ENCODE measurements at places on chromosomes 12 and 14.

DNA sequence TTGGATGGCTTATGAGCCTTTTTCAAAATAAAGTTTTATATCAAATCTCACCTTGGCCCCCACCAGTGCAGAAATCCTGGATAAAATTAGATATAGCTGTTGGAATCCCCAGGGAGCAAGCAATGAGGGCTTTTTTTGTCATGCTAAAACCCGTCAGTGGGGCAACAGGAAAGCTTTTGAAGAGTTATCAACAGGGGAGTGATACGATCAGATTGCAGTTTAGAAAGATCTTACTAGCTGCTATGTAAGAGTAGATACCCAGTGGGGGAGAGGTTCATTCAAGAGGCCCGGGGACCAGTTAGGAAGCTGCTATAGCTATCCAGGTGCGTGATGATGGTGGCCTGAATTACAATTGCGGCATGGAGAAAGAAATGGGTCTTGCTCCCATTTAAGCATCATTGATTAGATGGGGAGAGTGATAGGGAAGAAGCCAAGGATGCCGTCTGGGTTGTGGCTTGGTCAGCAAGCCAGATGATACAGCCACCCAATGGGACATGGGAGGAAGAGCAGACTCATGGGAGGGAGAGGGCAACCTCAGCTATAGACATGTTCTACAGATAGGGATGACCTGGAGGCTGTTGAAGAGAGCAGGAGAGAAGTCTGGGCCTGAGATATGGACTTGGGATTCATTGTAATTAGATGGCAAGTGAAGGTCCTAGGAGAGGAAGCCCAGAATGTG, 272.4 kb downstream of the DPF3 start:
- no peak for DNase-seq

GRCh38 chr14:90641615-90642243, 174.5 kb downstream of the TTC7B start:
- DNase-seq: no peak

DNA sequence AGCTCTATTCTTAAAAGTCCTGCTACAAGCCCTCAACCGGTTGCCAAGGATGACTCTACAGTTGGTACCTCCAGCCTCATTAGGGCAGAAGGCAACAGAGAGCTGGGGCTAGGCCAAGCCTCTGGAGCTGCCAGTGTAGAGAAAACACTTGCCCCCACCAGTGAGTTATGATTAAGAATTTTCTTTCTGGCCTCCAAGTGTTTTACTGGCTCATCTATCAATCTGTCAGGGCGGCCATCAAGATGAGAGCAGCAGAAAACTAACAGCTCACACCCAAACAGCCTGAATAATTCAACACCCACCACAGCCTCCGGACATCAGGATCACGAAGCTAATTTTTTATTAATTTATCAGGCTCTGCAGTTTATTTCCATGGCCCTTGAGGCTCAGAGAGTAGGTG, 40.7 kb upstream of the CMKLR1 start:
- no peak for DNase-seq

DNA sequence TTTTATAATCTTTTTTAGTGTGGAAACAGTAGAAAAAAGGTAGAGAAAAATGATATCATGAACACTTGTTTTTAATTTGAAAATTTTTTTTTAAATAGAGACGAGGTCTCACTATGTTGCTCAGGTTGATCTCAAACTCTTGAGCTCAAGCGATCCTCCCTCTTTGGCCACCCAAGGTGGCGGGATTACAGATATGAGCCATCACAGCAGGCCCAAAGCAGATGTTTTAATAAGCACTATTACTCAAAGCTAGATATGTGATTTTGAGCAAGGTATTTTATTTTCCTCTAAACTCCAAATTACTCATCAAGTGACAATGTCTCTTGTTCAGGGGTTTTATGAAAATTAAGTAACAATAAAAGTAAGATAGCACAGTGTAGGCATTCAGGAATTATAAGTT, 10.7 kb upstream of the WDR89 start:
- no peak for DNase-seq

DNA sequence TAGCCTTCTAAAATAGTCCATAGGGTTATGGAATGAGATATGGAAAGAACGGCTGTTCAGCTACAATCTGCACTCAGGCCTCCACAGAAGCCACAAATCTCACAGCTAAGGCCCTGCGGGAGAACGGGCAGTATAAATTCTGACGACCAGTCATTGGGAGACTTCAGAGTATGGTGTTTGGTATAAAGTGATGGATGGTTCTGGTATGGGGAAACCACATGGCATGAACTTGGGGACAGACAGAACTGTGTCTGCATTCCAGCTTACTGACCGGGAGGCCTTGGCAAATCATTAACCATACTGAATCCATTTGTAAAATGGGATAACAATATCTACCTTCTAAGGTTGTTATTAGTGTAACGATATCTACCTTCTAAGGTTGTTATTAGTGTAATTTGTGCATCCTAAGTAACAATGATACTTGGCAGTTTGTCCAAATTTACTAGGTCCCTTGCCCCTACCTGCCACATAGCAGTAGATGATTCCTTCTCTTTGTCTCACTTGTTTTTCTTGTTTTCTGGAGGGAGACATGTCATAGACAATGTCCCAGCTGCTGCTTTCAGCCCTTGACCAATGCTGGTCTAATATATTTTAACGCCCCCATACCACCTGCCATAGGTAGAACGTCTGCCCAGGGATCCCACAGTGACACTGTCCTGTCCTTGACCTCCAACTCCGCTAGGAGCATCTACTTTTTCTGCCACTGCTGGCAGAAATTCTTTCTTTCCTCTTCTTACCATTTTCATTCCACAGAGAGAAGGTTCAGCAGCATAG, 6.8 kb downstream of the CDKL1 start:
- DNase-seq: no peak

DNA sequence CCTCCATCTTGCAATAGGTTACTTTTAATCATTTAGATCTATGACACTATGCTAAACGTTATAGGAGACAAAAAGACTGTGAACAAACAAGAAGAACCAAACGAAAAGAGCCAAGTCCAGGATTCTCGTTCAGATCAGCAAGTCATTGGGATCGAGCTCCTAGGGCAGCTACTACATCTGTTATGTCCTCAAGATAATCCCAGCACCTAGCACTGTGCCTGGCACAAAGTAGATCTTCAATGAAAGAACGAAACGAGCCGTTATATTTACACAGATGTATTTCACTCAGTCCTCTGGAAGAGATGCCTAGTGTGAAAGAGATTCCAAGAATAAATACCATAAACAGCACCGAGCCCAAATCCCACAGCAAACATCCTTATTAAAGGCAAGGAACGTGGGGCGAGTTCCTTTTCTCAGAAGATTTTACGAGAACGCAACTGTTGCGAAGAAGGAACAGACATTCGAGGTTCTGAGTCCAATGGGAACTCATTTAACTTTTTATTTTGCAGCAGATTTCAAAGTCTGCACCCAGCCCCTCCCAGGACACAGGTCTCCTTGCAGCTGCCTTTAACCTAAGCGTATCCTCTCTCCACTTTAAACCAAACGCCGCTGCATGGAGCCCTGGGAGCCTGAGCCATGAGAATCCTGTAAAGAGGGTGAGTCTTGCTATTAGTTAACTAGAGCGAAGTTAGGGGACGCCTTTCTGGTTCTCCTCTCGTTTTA, 544 bp upstream of the TDP1 start:
- DNase-seq: no peak

DNA sequence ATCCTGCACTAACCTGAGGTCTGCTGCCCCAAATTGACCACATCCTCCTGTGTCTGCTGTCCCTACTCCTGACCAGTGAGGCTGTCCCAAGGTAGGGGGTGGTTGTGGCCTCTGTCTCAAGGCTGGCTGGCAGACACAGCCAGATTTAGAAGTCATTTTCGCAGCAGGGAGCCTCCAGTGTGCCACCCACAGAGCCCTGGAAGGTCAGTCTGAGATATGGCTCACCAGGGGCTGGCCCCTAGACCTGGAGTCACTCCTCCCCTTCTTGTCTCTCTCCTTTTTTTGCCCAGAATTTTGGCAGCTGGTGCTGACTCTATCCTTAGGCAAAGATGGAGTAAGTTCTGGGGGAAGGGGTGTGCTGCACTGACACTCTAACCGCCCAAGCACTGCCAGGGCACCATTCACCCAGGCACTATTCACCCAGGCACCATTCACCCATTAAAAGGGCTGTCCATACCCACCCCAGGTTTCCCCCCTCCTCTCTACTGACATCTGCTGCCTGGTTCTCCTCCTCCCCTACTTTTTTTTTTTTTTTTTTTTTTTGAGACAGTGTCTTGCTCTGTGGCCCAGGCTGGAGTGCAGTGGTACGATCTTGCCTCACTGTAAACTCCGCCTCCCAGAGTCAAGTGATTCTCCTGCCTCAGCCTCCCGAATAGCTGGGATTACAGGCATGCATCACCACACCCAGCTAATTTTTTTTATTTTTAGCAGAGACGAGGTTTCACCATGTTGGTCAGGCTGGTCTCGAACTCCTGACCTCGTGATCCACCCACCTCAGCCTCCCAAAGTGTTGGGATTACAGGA, 7.7 kb downstream of the DDN start:
- DNase-seq: no peak

- DNase-seq: no peak
Observed at GRCh38 chr14:55123101-55123500, 6.0 kb upstream of the LGALS3 start.

DNA sequence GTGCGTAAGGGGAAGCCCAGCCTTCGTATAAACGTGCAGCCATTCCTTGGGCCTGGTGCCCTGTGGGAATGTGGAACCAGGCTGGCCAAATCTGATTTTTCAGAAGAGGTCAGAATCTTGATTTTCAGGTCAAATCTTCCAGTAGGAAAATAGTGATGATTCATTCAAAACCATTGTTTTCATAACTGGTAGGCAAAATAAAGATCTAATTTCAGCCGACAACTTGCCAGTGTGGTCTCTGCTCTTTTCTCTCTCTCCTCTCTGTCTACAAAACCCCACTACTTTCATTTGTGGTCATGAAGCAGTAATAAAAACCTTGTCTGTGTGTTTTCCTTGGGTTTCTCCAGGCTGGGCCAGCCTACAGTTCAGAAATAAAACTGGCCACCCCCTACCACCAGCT, 135.1 kb downstream of the RBM19 start:
- DNase-seq: no peak

DNA sequence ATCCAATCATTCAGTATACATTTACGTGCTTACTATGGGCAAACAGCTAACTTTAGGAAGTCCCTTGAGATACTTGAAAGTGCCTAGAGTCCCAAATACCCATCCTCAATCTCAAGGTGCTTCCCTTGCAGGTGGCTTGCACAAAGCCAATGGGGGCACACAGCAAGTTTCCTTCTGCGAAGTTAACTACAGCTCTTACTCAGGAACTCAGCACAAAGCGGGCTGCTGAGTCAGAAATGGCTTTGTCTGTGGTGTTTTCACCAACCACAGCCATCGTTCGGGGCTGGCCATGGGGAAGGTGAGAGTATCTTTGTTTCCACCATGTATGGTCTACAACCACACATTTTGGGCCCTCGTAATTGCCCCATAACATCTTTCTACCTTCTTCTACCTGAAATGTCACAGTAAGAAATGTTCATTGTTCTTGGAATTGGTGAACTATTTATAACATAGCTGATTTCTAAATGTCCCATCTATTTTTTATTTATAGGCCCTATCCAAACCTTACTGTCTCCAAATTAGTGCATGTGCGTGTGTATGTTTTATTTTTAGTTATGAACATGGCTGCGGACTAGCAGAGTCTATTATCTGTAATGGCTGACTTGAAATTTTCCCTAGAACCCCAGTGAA, 13.9 kb downstream of the MFAP5 start:
- peak; percentile 17 for DNase-seq

DNA sequence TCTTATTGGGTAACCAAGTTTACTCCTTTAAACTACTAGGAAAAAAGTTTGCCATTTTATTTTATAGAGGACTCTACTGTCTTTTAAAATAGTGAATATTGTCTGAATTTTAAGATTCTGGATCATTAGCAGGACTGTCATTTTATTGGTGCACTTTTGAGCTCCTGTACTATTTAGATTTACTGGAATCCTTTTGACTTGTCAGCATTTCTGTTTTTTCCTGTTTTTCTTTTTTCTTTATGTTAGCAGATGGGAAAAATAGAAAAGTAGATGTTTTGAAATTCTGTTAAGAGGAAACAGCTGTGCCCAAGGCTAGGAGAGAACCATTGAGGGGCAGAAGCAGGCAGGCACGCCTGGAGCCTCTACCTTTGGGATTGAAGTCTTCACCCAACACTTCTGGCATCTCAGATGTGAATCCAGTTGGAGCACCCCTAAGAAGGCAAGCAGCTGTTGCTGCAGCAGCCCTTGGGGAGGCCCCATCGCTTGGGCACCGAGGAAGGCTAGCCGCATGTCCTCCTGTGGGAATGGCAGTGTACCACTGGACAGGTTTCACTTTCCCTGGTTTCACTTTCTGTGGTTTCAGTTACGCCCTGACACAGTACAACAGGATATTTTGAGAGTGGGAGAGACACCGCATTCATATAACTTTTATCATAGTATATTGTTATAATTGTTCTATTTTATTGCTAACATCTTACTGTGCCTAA, 11.5 kb downstream of the RIMKLB start:
- no peak for DNase-seq

DNA sequence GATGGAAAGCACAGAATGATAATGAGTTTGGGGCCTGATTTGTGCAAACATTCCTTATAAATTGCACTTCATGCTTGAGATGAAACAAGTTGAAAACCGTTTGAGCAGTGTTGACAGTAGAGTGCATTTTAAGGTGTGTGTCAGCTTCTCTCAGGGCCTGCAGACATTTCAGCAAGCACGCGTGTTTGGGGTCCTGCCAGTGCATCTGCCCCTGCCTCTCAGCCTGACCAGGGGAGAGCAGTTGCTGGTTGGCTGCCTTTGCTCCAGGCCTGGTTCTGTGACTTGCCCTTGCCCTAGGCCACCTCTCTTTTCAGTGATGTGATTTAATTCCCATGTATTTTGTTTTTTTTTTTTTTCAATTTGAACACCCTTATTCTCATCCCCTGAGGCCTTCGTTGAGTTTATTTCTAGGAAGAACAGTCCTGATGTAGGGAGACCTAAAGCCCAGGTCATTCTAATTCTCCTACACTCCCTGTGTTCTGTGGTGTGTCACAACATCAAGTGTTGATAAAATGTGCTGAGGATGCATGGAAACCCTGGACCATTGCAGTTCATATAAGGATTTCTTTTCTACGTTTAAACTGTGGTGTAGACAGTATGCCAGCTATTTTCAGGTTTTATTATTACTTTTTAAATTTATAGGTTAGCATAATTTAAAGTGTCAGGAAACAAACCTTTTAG, 40.1 kb upstream of the AMN start:
- no peak for DNase-seq

- DNase-seq: no peak
Observed at GRCh38 chr12:52603314-52603713, 2.1 kb upstream of the KRT72 start.

DNA sequence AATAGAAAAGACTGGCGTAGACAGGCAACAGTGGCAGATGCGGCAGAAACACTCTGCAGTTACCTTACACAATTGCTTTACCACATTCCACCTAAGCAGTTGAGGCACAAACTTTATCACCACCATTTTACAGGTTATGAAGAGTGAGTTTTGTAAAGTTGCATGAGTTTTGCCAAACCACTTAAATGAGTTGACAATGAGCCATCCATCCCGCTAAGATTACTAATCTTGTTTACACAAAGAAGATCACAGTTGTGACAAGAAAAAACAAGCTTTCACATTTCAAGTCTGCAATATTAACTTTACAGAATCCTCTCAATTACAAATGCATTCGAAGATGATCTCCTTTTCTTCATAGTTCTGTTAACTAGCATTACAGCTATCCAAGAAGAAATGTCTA, 1.8 kb downstream of the TMCC3 start:
- no peak for DNase-seq
